T-helper 2 cell treated with Interferon-gamma antibody and Interleukin-4, amounts not matched to agents 100 ng/mL and 5 ng/mL, for 36 hours (primary cell): ENCODE measurements at places on chromosomes 16 and 17. TPM values are rescaled to one million over a fixed set of nuclear protein-coding genes. Genes with fewer than 3 reads are reported as not detected.

Gene BANP
- total RNA-seq: 45.1 and 50.1 TPM in 2 replicates

Gene APOH
- not detected in 2 replicates for total RNA-seq

Gene SLC5A11
- 0.41 TPM in 1 of 2 replicates, not detected in the other for total RNA-seq

Gene RGS11
- total RNA-seq: 0.11 and 0.34 TPM in 2 replicates

Gene NACA2
- total RNA-seq: not detected in 2 replicates

Gene SMPD3
- total RNA-seq: 3.0 and 4.3 TPM in 2 replicates

Gene DNAH9
- total RNA-seq: not detected in 2 replicates
